ENCODE measurements at places on chromosomes 2 and 18. TPM values are rescaled to one million over a fixed set of nuclear protein-coding genes. Genes with fewer than 3 reads are reported as not detected.

Gene MSTN
- total RNA-seq, result not detected

Gene CDH19
- 1.5 TPM for total RNA-seq

Gene EMILIN1
- total RNA-seq, result 0.64 TPM

Gene GALNT5
- total RNA-seq, result 2.4 TPM

Gene LYPD6B
- not detected for total RNA-seq

Gene CREB1
- total RNA-seq, result 30.7 TPM

Gene FOXD4L1
- total RNA-seq, result 0.37 TPM

Gene NT5DC4
- total RNA-seq, result not detected

Gene MATN3
- total RNA-seq, result 9.8 TPM

Gene BOLA3
- 152 TPM for total RNA-seq

Gene HOXD3
- total RNA-seq, result 0.32 TPM

Gene CXCR2
- not detected for total RNA-seq

Gene AGPS
- total RNA-seq, result 45.6 TPM

Gene PARD3B
- 0.83 TPM for total RNA-seq

Gene WDR35
- 18.3 TPM for total RNA-seq

Gene ANKRD30BL
- not detected for total RNA-seq

Gene NDC80
- 17.2 TPM for total RNA-seq

Gene IL18RAP
- not detected for total RNA-seq

Gene UGT1A10
- total RNA-seq, result 0.18 TPM

Gene MARCO
- not detected for total RNA-seq

Gene SGPP2
- total RNA-seq, result 0.46 TPM

Gene CDK15
- not detected for total RNA-seq

Gene KIF5C
- 0.32 TPM for total RNA-seq

Gene ZSWIM2
- total RNA-seq, result not detected

Gene REG3G
- not detected for total RNA-seq

Gene ADGRF3
- 0.10 TPM for total RNA-seq

Gene AOX1
- 4.9 TPM for total RNA-seq

Gene UGT1A7
- total RNA-seq, result 6.2 TPM

Gene ST8SIA3
- total RNA-seq, result not detected

Gene TBR1
- not detected for total RNA-seq

Gene APCDD1
- not detected for total RNA-seq

Gene MBP
- total RNA-seq, result 18.0 TPM
